ENCODE measurements at places on chromosomes 13 and 19.

GRCh38 chr13:54744747-54745146 is 1716.1 kb downstream of the OLFM4 start:
- DNase-seq = no peak

DNA sequence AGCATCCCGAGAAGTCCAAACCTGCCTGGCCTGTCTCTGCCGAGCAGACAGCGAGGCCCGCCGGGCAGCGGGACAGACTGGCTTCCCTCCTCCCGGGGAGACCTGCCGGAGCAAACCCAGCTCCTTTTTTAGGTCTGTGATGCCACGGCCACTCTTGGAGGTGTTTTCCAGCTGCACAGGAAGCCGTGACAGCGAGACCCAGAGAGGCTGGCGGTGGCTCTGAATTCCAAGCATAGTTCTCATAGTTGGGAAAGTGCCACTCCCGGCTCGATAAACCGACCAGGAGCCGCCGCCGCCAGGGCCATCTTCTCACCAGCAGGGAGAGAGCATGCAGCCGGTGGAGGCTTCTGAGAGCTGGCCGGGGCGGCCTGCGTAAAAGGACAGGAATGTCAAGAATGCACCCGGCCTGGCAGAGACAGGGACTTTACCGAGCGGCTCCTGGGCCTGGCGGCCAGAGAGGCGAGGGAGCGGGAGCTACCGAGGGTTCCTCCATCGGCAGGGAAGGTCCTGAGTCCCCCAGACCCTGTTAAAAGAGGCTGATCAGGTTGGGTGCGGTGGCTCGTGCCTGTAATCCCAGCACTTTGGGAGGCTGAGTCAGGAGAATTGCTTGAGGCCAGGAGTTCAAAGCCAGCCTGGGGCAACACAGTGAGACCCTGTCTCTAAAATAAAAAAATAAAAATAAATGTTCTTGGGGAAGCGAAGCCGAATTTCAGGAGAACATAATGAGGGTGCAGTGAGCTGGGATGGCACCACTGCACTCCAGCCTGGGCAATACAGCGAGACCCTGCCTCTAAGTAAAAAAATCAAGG is 64.9 kb downstream of the GADD45B start:
- no peak for DNase-seq

DNA sequence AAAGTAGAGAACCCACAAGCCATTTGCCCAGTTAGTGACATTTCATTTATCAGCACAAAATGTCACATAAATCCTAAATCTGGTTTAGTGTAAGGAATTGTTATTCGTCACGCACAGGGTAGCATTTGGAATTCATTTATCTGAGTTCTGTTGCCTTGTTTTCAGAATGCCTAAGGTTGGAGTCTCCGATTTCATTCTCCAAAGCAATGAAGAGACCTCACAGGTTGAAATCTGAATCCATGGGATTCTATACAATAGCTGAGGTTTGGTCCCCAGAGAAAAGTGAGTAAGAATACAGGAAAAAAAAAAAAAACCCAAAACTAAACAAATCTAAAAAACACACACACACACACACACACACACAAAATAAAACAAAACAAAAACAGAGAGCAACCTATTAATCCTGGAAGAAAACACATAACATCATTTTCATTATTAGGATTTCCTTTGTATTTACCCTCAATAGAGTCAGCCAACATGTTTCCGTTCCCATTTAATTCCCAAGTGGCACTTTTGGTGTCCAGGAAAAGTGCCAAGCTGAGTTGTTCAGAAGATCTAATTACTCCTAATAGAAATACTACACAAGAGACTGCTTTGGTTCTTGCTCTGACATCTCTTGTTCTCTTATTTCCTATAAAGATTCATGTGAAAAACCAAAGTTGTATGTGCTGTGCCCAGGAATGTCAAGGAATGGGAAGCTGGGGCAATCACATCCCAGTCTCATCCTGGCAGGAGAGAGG is 36.2 kb upstream of the LRCH1 start:
- no peak for DNase-seq

DNA sequence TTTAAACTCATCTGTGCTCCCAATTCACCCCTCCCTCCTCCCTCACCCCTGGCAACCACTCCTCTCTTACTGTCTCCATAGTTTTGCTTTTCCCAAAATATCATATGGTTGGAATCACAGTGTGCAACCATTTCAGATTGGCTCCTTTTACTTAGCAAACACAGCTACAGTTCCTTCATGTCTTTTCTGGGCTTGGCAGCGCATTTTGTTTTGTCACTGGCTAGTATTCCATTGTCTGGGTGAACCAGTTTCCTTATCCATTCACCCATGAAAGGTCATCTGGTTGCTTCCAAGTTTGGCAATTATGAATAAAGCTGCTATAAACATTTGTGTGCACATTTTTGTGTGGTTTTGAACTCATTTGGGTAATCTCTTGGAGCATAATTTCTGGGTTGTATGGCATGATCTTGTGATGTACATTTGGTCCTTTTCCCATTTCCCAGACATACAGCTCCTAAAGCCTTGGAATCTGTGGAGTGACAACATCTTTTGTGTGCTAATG is 23.9 kb upstream of the GAS6 start:
- DNase-seq = no peak

DNA sequence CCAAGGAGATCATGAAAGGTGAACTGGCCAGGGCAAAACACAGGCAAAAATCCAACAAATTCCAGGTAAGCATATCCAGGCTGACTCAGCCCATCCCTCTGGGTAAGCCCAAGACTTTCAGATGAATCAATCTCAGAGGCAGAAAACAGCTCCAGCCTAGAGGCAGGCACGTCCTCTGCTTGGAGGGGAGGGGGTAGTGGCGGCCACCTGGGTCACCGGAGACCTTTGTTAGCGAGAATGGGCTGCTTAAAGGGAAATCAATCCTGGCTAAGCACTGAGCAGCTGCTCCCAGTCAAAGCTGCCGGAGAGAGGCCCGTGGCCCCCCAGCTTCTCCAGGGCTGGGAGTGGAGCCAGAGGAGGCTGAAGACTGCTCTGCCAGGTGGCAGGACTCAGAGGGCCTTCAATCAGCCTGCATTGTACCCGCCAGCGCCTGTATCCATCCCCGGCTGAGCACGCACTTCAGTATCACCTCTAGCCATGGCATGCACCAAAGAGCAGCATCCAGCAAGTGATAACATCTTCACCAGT is 48.2 kb downstream of the PIN1 start:
- DNase-seq = no peak

GRCh38 chr13:20128459-20128931 is 32.4 kb downstream of the GJA3 start:
- DNase-seq = no peak

GRCh38 chr13:73578251-73578875 is 519.6 kb downstream of the KLF5 start:
- no peak for DNase-seq

GRCh38 chr13:74796157-74796556 is 662.0 kb upstream of the KLF12 start:
- no peak for DNase-seq
